A549 treated with dexamethasone at 1 μM for 4 hours (cell line): ENCODE measurements at places on chromosomes 11 and 22. TPM values are rescaled to one million over a fixed set of nuclear protein-coding genes. Genes with fewer than 3 reads are reported as not detected.

SC5D gene
- total RNA-seq, result 9.8 to 11.8 TPM (median 10.0 TPM) in 5 replicates

PLAAT5 gene
- total RNA-seq, result 0.02 to 0.07 TPM (median 0.05 TPM) in 3 of 5 replicates, not detected in the others

SLC25A18 gene
- total RNA-seq, result 0.51 to 0.93 TPM (median 0.82 TPM) in 5 replicates

SSH3 gene
- 16.4 to 20.9 TPM (median 18.4 TPM) in 5 replicates for total RNA-seq

SMC1B gene
- total RNA-seq, result 0.02 to 0.05 TPM (median 0.03 TPM) in 4 of 5 replicates, not detected in the other

HBG2 gene
- total RNA-seq, result not detected in 5 replicates

TRIM48 gene
- total RNA-seq, result 0.05 to 0.06 TPM in 2 of 5 replicates, not detected in the others
